ENCODE measurements at places on chromosomes 4 and X.

DNA sequence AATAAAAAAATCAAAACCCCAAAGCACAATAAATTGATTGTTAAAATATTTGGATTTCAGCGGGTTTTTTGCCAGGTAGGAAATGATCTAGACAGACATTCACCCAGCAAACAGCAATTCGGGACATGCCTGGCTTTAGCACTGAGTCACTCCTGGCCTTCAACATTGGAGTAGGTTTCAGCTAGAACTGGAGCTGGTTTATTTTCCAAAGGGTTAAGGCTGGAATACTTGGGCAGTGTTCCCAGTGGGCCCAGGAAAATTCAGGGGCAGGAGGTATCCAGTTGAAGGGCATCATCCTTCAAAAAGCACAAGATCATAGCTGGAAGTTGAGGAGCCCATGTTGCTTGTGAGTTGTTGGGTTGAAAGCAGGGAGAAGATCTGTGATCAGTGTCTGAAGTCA, 41.0 kb downstream of the TXLNG start:
- no peak for DNase-seq

DNA sequence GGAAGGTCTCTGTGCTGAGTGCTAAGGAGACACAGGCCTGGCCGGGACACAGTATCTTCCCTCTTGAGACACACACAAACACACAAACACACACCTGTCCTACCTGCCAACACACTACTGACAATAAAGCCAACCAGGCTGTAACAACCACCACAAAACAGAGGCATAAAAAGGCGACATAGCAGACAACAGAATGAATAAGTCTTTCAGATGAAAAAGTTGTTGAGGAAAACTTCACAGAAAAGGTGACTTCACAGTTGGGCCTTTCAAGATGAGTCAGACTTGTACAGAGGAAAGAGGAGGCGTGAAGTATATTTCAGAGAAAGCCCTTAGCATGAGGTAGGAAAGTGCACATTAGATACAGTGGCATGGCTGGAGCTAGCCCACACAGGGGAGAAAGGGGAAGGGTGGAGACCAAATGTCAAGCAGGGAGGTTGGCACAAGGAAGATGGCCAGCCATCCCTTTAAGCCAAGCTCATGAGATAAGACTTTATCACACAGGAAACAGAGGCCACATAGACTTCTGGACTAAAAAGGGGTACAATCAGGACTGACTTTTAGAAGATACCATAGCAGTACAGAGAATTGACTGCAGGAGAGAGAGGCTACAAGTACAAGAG, 54.0 kb downstream of the SLC9A7 start:
- DNase-seq, result no peak

GRCh38 chrX:119541188-119541587, 24.0 kb downstream of the STEEP1 start:
- DNase-seq, result no peak

- no peak for DNase-seq
Measured at GRCh38 chr4:120769227-120769626, 153.3 kb downstream of the PRDM5 start.

GRCh38 chrX:50942471-50942870, 31.9 kb downstream of the BMP15 start:
- DNase-seq, result no peak

- no peak for DNase-seq
Measured at GRCh38 chrX:57587607-57588006, 4.2 kb upstream of the ZXDB start.

- DNase-seq, result no peak
Measured at GRCh38 chr4:108601532-108601931, 18.8 kb upstream of the RPL34 start.

All from nucleus accumbens (tissue), 56 donors.